Hematopoietic multipotent progenitor cell treated with erythropoietin and hydrocortisone succinate and interleukin-3 and kit ligand, for 15 days (in vitro differentiated cells): ENCODE measurements at places on chromosomes 7 and 10.
A peak's percentile ranks its signal among the peaks of the same experiment; 100 is the strongest.

DNA sequence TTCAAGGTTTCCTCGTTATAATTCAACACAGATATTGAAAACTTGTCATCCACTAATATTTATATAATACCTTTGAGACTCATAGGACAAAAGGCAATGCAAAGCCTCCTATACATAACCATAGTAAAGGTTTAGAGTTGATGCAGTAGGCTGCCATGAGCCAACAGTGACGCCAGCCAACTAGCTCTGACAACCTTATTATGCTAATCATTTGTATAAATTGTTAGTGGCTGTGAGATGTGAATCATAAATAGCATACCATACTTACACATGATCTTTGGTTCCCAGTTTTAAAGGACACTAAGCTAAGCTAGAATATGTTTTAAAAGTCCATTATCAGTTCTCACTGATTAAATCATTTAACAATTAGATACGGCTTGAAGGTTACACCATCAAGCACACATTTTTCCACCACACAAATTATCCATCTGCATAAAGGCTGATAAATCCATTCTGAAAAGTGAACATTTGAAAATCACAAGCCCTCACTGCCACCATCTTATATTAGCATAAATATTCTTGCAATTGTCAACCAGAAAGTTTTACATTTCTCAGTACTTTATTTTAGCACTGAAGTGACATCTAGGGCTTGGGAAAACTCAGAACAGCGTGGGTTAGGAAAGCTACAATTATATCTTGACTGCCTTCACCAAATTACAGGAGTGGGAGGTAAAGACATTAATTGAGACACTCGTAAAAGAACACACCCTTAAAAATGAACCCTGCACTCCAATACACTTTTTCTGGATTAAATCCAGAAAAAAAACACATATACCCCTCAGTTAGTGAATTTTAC, 30.7 kb downstream of the COA1 start:
- no peak for DNase-seq

- no peak for DNase-seq
These were observed 123.4 kb upstream of the PDLIM1 start for GRCh38 chr10:95414016-95414830.

DNA sequence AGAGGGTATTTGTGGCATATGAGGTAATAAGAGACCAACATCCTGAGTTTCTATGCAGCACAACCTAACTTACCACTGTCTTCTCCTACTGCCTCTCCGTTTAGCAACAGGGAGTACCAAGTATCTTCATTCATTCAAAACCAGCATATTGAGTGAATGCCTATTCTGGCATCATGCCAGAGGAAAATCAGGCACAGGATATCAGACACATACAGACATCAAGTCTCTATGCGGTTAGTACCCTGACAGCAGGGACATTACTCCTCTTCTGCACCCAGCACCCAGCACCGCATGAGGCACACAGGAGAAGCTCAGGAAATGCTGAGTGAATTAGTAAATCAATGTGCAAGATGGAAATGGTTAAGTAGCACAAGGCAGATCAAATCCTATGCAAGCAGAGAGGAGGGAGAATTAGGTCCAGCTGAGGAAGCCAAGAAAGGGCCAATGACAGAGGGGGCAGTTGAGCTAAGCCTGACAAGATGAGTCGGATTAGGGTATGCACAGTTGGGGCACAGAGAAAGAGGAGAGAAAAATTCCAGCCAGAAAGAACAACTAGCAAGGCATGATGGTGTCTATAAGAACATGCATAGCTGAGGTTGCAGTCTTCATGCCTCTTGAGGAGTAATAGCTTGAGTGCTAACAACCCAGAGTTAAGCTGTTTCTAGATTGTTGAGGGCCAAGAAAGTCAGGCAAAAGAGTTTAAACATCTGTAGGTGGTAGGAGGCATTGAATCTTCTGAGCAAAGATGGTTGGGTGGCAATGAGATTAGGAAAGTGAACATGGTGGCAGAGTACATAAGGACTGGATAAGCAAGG, 146.0 kb downstream of the PLXNA4 start:
- no peak for DNase-seq

DNA sequence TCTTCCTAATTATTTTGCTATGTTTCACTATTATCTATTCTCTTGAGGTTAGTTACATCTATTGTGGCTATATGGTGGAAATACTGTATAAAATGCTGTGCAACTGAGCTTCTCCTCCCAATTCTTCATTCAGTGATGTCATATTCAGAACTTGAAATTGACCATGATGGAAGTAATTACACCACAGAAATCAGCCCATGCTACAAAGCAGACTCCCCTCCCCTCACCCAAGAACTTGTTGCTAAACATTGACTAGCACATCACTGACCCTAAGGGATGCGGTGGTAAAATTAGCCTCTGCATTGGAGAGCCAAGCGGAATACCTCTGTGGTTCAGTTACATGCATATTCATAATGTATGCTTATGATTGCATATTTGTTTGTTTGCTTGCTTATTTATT, 8.8 kb downstream of the CALD1 start:
- DNase-seq = no peak

GRCh38 chr10:234708-235406, 99.6 kb downstream of the ZMYND11 start:
- DNase-seq = no peak

DNA sequence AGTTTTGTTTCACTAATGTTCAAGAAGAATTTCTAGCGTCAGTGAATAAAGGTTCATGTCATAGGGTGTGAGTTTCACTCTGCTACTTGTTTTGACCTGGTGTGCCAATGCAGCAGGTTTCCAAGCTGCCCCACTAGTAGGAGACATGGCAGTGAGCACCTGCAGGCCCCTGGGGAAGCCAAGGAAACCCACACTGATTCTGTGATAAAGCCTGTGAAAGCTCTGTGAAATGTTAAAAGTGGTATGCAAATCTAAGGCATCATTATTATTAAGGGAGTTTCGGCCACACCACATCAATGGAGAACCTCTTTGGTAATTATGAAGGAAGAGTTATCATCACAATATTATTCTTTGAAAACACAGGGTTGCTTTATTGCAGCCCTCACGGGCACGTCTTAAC, 46.4 kb downstream of the ABCB5 start:
- DNase-seq = no peak

GRCh38 chr7:142862786-142863400, 8.0 kb downstream of the EPHB6 start:
- DNase-seq = no peak

DNA sequence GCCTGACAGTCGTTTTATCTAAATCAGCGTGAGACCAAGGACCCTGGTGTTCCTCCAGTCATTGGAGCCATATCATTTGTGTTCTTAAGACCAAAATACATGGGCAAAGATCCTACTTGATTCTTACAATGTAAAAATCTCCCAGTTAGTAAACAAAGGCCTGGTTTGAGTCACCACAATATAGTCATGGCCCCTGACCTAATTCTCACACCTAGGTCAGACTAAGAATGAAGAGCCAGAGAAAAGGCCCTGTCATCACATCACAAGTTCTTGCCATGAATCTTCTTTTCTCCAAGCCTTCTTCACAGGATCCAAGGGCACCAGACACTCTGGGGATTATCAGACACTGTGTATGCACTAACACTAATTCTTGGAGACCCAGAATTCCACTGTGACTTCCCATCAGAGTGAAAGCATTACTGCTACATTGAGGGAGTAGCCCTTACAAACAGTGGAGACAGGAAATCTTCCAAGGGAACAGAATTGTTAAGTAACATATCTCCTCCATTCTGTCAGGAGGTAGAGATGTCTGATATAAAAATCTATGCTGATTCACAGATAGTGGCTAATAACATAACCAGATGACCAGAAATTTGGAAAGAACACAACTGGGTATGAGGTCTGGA, 7.6 kb upstream of the ERVW-1 start:
- no peak for DNase-seq

DNA sequence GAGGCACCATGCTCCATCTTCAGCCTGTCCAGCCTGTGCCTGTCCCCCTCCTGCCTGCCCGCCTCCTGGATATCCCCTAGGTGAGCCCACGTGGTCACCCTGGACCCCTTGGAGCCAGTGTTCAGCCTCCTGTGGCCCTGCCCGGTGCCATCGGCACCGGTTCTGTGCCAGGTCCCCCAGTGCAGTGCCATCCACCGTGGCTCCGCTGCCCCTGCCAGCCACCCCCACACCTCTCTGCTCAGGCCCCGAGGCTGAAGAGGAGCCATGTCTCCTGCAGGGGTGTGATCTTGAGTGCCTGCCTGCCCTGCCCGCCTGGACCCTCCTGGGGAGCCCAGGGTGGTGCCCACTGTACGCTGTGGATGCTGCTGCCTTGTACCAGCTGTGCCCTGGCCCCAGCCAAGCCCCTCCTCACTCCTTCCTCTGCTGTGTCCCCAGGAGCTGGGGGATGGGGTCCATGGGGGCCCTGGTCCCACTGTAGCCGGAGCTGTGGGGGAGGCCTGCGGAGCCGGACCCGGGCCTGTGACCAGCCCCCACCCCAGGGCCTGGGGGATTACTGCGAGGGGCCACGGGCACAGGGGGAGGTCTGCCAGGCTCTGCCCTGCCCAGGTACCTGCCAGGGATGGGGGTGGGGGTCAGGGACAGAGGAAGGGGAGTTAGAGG, 26.2 kb upstream of the ZNF862 start:
- DNase-seq = no peak

GRCh38 chr10:85786401-85786899, 580.1 kb downstream of the GRID1 start:
- no peak for DNase-seq

DNA sequence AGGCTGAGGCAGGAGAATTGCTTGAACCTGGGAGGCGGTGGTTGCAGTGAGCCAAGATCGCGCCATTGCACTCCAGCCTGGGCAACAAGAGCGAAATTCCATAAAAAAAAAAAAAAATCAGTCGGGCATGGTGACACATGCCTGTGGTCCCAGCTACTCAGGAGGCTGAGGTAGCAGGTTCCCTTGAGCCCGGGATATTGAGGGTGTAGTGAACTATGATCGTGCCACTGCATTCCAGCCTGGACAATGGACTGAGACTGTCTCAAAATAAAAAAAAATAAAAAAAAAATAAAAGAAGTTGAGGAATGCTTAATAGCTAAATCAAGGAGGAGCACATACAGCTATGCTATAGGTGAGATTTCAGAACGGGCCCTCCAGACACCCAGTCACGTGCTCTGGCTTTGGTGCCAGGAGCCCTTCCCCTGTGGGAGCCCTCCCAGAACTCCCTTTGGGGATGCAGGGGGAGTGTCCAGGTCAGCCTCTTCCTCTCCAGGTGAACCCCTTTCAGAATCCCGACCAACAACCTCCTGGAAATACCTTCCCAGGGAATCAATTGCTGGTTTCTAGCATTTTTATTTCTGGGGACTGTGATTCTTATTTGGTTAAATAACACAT, 42.9 kb upstream of the CTBP2 start:
- no peak for DNase-seq

- no peak for DNase-seq
These were observed 803.1 kb downstream of the PCDH15 start for GRCh38 chr10:53997953-53998352.

DNA sequence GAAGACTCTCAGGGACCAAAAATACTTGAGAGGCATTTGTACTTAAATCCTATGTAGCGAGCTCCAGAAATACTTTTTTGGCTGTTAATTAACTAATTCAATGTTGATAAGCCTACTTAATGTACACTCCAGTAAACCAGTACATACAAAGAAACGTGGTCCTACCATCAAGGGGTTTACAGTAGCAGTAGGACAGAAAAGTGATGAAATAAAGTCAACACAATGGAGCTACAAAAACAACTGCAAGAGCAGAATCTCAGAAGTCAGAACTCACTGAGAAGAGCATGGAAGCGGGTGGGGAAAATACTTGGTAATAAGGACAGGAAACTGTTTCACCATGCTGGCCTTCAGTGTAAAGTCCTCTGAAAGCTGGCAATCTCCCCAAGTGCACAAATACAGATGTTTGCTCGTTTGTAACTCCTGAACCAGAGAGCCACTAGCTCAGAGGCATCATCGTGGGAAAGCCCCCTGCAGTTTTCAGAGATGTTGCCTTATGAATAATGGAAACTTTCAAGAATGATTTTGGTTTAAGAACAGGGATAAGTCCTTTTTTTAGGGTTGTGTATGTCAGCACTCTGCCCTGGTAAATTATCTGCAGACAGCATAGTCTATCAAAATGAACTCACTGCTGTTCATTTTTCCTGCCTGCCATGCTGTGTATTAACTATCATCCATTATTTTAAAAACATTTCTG, 233.2 kb downstream of the SORCS1 start:
- DNase-seq = no peak

- DNase-seq = no peak
These were observed 28.6 kb downstream of the TNS3 start for GRCh38 chr7:47553309-47553708.

- DNase-seq = no peak
These were observed 30.3 kb downstream of the ADCYAP1R1 start for GRCh38 chr7:31082447-31082846.

DNA sequence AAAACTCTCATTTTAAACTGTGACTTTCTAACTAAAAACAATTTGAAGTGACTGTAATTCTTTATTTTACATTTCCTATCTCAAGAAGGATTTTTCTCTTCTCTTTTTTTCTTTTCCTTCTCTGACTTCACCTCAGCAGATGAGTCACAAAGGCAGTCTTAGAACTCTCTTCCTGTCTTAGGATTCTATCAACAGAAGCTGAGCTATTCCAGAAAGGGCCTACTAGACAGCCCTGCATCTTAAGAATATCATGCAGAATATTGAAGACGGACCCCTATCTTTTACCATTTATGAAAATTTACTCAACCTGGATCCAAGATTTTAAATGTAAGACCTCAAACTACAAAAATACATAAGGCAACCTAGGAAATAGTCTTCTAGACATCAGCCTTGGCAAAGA, 365.7 kb upstream of the SEMA3C start:
- DNase-seq = no peak

- no peak for DNase-seq
These were observed 299.7 kb upstream of the AKR1E2 start for GRCh38 chr10:4526311-4526731.

GRCh38 chr7:25456467-25457171, 228.3 kb upstream of the NPVF start:
- no peak for DNase-seq

DNA sequence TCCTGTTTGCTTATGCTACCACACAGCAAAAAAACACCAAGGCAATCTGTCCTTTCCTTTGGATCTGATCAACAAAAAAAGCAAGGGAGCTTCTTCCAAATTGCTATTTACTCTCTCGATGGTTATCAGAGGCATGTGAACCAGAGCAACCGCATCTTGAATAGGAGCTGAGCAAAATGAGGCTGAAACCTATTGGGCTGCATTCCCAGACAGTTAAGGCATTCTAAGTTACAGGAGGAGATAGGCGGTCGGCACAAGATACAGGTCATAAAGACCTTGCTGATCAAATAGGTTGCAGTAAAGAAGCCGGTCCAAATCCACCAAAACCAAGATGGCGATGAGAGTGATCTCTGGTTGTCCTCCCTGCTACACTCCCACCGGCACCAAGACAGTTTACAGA, 76.8 kb upstream of the FRMD4A start:
- no peak for DNase-seq

GRCh38 chr7:133386205-133386604, 133.3 kb downstream of the EXOC4 start:
- no peak for DNase-seq

- peak; percentile 5 for DNase-seq
These were observed 33.3 kb downstream of the CDK14 start for GRCh38 chr7:90629297-90629918.
